ENCODE measurements at places on chromosomes 6 and 20.

- no peak for DNase-seq
Measured at GRCh38 chr6:84027340-84028181, 6.0 kb upstream of the MRAP2 start.

- DNase-seq: no peak
Measured at GRCh38 chr6:14671261-14671681, 553.7 kb downstream of the CD83 start.

GRCh38 chr6:18602931-18603330, 215.8 kb downstream of the RNF144B start:
- no peak for DNase-seq

GRCh38 chr6:140677781-140678528, 1303.5 kb upstream of the CITED2 start:
- DNase-seq: no peak

GRCh38 chr6:109348226-109348625, 34.0 kb downstream of the CD164 start:
- DNase-seq: no peak

DNA sequence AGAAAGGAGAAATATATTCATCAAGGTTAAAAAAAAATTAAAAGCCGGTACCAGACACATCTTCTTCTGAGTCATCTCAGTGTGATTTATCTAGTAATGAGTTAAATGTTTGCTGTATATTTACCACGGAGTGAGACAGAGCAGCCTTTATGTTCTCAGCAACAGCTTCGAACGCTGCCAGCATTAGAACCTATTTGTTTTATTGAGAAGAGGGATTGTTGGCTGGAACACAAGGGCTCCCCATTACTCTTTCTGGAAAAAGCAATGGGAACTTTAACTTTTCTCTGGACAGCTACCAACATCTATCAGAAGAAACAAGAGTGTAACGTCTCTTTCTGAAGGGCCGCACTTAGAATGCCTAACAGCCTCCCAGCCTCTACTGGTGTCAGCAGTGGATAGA, 105.3 kb upstream of the TAB2 start:
- DNase-seq: no peak

GRCh38 chr6:108635505-108636226, 74.9 kb downstream of the FOXO3 start:
- DNase-seq: peak; percentile 49

DNA sequence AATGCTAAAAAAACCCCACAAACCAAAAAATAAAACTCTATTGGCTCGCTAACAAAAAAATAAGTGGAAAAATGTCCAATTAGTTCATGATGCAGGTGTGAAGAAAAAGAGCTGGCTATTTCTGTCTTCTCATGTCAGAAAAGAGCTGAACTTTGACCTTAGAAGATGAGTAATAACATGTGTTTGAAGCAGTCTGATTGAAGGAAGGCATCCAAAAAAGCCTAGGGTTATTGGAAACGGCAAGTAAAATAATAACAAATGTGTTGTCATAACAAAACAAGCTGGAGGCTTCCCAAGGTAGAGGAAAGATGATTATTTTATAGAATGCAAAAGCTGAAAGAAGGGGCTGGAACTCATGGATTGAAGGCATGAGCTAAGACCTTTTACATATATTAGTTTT, 94.4 kb upstream of the FAM184A start:
- no peak for DNase-seq

DNA sequence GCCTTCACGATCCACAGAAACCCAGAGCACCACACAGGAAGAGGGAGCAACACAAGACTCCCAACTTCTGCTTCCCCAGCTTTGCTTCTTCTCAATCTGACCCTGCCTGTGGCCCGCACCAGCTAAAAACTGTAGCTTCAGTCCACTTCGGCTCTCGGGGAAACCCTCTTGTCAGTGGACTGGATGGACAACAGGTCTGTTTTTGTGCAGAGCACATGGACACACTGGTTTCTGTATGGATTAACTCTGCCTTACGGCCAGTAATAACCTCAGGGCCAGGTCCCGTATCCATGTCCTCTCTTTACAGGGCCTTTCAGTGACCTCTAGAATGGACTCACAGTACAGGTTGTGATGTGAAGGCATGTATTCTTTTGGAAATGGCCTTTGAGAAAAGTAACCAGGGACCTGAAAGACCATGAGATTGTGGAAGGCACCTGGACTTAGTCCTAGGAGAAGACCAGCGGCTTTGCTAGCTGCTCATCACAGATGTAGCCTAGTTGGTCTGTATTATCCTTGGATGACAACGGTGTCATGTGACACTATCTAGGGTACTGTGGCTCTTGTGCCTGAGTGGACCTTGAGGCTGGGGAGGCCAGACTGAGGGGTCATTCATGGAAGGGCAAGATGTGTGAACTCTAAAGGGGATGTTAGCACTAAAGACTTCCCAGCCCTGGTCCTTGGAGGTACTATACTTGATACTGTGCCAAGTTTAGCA, 5.8 kb downstream of the POLR1C start:
- no peak for DNase-seq

- DNase-seq: no peak
Measured at GRCh38 chr20:44123874-44124535, 63.0 kb downstream of the JPH2 start.

GRCh38 chr20:10940941-10941340, 267.1 kb upstream of the JAG1 start:
- DNase-seq: no peak

DNA sequence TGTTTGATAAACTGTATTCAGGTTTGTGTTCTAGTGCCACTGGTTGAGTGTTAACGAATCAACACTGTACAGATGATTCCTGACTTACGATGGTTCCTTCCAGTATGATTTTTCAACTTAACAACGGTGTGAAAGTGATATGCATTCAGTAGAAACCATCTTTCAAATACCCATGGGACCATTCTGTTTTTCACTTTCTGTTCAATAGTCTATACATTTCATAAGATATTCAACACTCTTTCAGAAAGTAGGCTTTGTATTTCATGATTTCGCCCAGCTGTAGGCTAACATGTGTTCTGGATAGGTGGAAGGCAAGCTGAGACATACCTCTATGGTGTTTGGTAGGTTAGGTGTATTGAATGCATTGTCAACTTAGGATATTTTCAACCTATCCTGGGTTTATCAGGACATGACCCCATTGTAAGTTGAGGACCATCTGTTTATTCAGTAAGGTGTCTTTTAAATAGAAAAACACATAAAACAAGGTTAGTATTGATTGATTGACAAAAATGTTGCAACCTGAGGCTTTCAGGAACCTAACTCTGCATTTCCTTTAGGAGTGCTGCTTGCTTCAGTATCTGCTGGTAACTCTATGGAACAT, 32.3 kb downstream of the SYNJ2 start:
- DNase-seq: no peak

DNA sequence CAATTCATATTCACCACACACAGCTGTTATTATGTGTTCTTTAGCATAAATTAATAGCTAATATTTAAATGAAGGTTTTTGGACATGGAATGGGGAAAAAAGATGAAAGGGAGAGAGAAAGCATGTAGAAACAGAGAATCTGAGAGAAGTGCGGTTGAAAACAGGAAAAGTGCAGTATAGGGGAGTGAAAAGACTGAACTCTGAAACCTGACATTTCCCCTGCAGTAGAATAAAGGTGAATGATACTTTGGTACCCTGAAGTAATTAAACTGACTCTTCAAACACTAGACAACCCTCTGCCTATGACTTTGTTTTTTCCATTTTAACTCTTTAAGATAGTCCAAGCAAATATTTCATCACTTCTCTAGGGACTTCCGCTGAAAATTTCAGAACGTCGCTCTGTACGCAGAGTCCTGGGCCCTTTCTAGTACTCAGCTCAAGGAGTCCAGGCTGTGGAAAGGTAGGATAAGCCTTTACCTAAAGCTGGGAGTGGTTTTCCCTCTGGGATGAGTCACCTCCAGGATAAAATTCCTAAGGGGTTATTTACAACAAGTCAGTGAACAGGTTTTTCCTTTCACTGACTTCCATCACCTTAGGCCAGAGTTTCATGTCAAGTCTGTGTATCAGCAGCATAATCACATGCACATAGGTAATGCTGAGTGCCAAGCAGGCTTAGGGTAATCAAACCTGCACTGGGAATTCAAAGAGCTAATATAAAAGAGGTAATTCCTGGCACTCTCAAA, 614.5 kb downstream of the PKHD1 start:
- DNase-seq: no peak

- DNase-seq: no peak
Measured at GRCh38 chr6:56073761-56074160, 173.6 kb downstream of the COL21A1 start.

- no peak for DNase-seq
Measured at GRCh38 chr20:57570920-57571319, 10.0 kb downstream of the PCK1 start.

GRCh38 chr6:34285448-34286164, 36.8 kb upstream of the SMIM29 start:
- DNase-seq: no peak

DNA sequence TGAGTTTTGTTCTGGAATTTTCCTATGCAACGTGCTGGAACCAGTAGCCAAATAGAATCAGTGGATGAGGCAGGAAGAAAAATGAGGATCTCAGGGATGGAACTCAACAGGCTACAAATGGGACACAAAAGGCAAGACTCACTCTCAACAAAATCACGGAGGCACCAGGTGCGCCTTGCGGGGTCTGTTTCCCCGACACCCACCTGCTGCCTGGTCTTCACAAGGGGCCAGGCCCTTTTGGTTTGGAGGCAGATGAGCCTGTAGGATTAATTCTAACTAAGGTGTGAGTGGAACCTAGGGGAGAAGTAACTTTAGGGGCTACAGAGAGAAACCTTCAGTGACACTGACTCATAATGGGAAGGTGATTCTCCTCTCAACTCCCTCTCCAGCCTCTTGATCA, 56.5 kb downstream of the ZNF831 start:
- no peak for DNase-seq

GRCh38 chr20:49104365-49104648, 58.2 kb downstream of the CSE1L start:
- no peak for DNase-seq

GRCh38 chr20:53216856-53217576, 244.9 kb downstream of the TSHZ2 start:
- DNase-seq: peak; percentile 75

DNA sequence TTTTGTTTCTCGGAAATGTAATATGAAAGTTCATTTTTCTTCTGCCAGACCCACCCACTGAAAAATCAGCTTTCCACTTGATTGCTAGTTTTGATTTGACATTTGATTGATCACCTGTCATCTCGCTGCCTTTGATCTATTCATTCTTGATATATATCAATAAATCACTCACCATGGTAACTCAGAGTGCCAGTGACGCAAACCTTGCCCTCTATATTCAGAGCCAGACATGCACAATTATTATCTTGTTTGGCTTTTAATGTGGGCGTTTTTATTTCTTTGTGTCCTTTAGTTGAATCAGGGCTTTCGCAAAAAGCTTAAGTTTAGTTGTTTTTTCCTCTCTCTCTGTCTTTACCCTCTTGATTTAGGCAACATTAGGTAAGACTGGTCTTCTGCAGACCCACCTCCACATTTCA, 2.0 kb downstream of the TSHZ2 start:
- peak; percentile 78 for DNase-seq

- no peak for DNase-seq
Measured at GRCh38 chr6:150992703-150993102, 127.2 kb downstream of the MTHFD1L start.

DNA sequence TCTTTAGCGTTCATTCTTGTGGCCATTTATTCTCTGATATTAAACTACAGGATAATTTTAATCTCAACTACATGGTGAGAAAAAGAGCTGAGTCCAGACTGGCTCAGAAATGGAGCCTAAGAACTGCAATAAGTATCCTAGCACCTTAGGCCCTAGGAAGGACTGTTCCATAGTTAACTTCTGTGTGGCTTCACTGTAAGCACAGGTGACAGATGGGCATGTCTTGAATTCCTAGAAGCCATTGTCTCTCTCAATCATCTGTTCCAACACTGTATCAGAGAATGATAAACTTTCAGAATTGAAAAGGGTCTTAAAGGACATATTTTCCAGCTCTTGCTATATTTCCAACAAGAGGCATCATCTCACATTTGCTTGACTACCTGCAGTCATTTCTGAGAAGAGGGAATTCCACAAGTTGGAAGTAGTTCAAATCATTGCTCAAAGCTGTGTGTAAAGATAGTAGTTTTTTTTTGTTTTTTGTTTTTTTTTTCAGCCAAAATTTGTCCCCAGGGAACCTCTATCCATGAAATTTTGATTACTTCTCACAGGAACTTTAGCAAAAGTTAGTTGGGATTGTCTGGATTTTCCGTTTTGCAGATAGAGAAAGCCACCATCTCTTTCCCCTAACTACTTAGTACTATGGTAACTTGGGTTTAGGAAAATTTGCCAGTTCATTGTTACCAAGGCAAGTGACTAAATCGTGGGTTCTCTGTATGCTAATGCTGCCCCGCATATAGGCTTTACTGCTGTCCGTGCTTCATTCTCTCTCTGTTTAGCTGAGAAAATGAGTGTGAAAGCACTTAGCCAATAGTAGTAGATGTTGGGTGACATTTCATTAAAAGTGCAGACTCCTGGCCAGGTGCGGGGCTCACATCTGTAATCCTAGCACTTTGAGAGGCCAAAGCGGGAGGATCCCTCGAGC, 47.2 kb downstream of the KCNS1 start:
- DNase-seq: no peak

GRCh38 chr20:5390720-5391119, 74.0 kb upstream of the PROKR2 start:
- DNase-seq: no peak

DNA sequence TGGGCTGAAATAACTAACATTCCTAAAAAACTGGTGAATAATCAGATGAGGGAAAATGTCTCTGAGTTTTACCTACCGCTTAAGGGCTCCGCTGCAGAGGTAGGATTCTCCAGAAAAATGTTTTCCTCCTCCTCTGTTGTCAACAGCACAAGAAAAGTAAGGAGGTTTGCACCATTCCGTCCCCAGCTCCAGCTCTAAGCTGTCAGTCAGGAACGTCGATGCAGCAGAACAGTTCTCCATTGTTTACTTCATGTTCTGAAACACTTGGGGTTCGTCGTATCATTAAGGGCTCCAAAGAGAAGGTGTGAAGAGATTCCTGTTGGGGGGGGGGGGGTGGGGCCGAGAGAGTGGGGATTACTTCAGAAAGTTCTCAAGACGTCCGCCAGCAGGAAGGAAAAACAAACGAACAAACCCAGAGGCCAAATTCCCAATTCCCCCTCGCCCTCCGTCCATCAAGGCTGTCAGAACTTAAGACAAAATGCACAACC, 734 bp downstream of the MMS22L start:
- peak; percentile 2 for DNase-seq

DNA sequence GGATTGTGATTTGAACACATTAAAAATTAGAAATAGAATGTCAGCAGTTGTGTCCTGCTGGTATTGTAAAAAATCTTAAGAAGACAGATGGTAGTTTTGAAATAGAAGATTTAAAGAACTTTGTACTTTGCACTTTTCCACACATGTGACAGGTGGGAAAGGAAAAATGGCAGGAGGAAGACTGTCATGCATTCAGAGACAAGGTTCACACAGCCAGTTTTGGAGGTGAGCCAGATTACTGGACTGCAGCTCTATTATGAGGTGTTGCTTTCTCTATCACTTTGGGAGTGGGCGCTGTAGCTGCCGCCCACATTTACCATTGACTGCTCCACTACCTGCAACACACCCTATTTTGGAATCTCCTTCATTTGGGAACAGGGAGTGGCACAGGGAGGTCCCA, 12.1 kb upstream of the NDUFAF4 start:
- DNase-seq: no peak

- DNase-seq: no peak
Measured at GRCh38 chr20:54458219-54458618, 17.2 kb upstream of the DOK5 start.

Measured in CD4-positive, alpha-beta T cell treated with Interleukin-21 for 1 hour (primary cell).